ENCODE measurements at places on chromosomes 2 and 18. TPM values are rescaled to one million over a fixed set of nuclear protein-coding genes. Genes with fewer than 3 reads are reported as not detected.
A peak's percentile ranks its signal among the peaks of the same experiment; 100 is the strongest.

GRCh38 chr2:24827321-24828237 is 34.4 kb downstream of the CENPO start:
- DNase-seq = peak; percentile 79

DNA sequence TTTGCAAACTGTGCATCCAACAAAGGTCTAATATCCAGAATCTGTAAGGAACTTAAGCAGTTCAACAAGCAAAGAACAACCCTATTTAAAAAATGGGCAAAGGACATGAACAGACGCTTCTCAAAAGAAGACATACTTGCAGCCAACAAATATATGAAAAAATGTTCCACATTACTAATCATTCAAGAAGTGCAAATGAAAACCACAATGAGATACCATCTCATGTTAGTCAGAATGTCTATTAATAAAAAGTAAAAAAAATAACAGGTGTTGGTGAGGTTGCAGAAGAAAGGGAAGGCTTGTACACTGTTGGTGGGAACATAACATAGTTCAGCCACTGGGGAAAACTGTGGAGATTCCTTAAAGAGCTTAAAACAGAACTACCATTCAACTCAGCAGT is 126.2 kb downstream of the NAT8 start:
- peak; percentile 8 for DNase-seq

DNA sequence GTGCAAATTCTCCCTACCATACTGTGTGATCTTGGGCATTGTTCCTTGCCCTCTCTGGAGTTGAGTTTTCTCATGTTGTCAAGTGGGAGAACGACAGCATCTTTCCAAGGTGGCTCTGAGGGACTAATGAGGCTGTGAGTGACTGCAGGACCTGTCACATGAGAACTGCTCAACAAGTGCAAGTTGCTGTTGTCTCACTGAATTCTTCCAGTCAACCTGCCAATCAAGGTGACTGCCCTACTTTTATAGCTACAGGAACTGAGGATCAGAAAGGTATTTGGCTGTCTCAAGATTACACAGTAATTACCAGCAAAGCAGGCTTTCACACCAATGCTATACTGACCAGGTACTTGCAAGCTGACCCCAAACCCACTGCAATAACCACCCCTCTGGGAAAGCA is 137.6 kb downstream of the MTCL1 start:
- no peak for DNase-seq

DNA sequence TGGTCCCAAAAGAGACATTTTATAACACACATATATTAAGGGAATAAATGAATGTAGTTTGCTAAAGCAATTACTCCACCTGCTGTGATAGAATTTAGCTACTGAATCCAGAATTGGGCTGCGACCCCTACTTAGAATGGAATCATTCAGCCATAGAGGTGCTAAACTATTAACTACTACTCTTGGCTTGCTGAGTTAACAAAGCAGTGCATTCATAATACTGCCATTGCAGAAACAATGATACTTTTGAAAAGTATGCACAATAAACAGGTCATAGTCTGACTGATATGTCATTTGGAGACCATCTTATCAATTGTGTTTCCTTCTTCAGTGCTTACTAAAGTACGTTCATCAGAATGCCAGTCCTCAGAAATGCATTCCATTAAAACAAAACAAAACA is 273.6 kb downstream of the PIEZO2 start:
- DNase-seq = no peak

GRCh38 chr2:117700471-117700870 is 114.0 kb upstream of the DDX18 start:
- DNase-seq = no peak

GRCh38 chr18:76620321-76621170 is 125.5 kb upstream of the ZNF516 start:
- peak; percentile 49 for DNase-seq

- peak; percentile 74 for DNase-seq
Observed at GRCh38 chr2:95760806-95761525, 169.2 kb downstream of the TRIM43 start.

GRCh38 chr2:129604560-129604959 is 374.9 kb upstream of the RAB6C start:
- no peak for DNase-seq

DNA sequence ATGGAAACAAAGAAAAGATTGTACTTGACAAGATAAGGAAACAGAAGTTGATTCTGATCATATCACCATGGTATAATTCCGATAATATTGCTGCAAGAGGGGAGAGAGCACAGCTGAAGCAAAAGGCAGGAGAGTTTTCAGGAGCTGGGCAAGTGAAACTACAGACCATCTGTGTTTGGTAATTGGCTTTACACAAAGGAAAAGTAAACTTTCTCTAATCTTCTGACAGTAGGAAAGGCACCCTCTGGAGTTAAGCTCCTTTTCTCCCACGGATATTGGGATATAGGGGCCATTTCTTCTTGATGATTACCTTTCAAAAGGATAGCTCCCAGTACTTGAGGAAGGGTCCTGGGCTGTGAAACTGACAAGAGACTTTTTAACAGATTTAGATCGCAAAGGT is 29.9 kb upstream of the REG3A start:
- no peak for DNase-seq

GRCh38 chr2:16650287-16651249 is 15.1 kb downstream of the CYRIA start:
- peak; percentile 71 for DNase-seq

DNA sequence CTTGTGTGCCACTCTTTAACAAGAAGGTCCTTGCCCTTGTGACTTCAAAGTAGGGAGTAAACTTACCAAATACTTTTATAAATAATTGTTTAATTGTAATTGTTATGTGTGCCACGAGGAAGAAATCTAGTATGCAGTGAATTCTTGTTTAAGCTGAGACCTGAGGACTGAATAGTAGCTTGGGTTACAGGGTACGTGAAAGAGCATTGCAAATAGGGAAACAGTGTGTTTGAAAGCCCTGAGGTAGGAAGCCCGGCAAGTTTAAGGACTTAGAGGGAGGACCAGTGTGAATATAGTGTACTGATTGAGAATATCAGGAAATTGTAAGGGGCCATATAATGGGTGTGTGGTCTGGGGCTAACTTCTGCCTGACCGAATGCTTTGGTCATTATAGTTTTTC is 26.2 kb downstream of the PHLPP1 start:
- DNase-seq = no peak

DNA sequence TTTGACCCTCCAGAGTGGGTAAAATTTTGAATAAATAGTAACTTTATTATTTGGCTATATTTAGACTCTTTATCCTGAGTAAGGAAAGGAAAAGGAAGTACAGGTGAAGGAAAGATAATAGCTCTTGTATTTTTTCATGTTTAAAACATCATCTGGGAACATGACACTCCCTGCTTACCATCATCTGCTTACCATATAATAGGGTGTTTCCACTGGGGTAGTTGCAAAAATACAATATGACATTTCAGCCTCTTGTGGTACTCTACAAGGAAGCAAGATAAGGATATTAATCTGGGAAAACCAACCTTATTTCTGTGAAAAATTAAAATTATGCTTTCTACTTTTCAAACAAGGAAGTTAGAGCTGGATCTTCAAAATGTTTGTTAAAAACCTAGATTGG is 9.9 kb downstream of the RELCH start:
- no peak for DNase-seq

- peak; percentile 74 for DNase-seq
Observed at GRCh38 chr2:38076152-38076709, 280 bp upstream of the CYP1B1 start.

DNA sequence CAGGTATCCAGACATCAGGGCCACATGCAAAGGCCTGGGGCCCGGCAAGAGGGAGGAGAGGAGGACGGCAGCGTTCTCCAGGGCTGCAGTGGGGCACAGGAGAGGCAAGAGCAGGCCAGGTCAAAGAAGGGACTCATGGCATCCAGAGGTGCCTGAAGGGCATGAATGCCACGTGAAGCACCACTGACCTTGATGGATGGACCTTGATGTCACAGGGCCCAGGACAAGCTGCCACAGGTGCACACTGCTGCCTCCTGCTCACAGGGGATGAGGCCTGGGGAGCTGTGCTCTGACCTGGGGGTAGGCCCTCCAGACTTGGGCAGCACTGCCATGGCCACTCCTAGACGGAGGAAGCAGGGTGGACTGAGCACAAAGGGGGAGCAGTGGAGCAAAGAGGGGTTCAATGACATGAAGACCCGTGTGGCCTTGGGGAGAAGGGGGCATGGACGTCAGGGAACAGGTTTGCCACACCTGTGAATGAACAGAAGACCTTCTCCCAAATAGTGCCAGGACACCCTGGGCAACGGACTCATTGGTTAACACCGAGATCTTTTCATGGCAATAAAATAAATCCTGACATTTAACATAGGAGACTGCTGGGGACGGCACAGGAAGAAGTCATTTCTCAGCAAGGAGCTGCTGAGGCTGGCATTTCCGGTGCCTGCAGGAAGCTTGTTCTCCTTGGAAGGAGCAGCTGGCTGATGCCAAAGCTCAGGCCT is 65.6 kb downstream of the EMX1 start:
- no peak for DNase-seq

GRCh38 chr2:108073415-108074072 is 87.2 kb downstream of the SLC5A7 start:
- DNase-seq = no peak

GRCh38 chr2:196500686-196501431 is 138.7 kb upstream of the CCDC150 start:
- peak; percentile 68 for DNase-seq

- DNase-seq = no peak
Observed at GRCh38 chr2:109637749-109638570, 23.8 kb downstream of the SOWAHC start.

GRCh38 chr2:111095434-111095833 is 25.3 kb upstream of the BCL2L11 start:
- DNase-seq = no peak

DNA sequence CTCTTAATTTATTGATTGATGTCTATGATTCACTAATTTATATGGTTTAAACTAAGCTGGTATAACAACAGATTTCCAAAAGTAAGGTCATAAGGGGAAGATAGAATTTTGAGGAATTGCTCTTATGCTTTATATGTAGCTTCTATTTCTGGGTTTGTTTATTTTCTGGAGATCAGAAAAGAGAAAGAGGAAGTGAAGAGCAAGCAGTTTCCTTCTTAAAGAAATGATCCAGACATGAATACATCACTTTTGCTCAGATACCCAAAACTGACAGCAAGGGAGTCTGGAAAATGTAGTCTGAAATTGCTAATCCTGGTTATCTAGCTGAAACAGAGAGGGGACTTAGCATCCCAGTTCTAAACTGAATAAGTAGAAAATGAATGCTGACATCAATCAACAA is 912.5 kb upstream of the CRIM1 start:
- no peak for DNase-seq

DNA sequence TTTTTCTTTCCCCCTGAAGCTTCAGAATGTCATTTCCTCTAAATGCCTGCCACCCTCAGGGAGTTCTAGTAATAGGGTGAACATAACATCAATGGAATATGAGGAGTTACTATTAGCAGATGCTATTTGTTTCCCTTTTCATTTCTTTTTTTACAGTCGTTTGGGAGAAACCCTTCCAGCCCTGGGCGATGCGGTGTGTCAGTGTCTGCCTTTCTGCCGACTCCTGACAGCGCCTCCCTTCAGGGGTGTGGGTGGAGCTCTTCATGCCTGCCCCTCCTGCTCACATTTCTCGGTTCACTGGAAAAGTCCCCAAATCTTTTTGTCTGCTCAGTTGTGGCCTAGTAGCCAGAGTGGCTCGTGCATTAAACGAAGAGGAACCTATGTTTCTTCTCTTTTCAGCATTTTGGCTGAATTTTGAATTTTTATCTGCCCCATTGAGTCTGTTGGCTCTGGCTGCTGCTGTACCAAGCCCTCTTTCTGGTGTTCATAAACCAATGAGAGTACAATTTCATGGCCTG is 72.3 kb downstream of the FMNL2 start:
- DNase-seq = peak; percentile 66

DNA sequence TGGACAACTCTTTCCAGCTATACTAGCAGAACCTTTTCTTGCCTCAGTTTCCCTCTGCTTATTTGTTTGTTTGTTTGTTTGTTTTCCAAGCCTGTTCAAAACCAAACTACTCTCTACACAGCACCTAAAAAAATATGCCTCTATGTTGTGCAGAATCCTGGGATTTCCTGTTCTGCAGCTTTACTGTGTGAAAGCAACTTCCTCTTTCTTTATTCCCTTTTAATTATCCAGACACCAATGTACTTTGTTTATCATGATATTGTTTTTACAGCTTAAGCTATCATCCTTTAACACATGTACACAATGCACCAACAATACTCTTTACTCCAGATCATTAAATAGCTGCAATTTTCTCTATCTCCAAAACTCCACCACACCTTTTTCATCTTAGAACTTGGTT is 259.5 kb downstream of the EPHA4 start:
- DNase-seq = no peak

DNA sequence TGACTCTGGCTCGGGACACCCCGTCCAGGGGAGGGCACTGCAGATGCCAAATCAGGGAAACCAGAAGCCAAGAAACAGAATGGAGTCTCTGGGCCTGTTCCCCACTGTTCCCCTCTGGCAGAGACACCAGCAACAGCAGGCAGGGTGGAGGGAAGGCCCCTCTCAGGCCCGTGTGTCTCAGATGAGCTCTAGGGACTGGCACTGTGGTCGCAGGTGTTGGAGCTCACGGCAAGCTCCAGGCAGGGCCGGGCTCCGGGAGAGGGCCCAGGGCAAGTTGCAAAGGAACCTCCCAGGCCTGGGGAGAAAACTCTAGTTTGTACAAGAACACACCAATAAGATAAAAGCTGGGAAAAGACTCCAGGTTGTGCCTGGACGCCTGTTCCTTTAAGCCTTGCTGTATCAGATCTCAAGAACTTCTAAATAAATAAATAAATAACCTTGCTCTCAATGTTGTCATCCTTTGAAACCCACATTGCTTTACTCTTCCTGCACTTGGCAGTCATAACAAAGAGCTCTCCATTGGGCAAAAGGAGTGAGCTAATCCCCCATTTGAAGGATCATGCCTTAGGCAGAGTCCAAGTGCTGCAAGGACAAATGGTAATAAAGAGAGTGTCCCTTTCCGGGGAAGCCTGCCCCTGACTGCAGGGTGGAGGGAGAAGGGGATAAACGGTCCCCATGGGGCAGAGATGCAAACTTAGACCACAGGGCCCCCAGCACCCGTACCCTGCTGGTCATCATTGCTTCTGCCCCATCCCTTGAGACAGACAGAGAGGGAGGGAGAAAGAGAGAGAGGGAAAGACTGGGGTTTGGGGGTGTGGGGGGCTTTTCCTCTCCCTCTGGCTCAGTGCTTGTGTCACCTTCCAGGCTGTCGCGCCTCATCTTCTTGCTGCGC is 33.3 kb downstream of the CNGA3 start:
- DNase-seq = no peak

Gene C2orf66
- total RNA-seq = not detected

Gene TRPM8
- 4.5 TPM for total RNA-seq

Gene SPATS2L
- total RNA-seq = 54.2 TPM

Gene GAL3ST2
- total RNA-seq = 0.17 TPM

Gene DUSP19
- 0.87 TPM for total RNA-seq

Gene GPD2
- total RNA-seq = 117 TPM

Gene DPP4
- total RNA-seq = 65.7 TPM

Gene HJURP
- total RNA-seq = 13.0 TPM

Gene OXER1
- 0.15 TPM for total RNA-seq
